ENCODE measurements at places on chromosomes 7 and 10.

DNA sequence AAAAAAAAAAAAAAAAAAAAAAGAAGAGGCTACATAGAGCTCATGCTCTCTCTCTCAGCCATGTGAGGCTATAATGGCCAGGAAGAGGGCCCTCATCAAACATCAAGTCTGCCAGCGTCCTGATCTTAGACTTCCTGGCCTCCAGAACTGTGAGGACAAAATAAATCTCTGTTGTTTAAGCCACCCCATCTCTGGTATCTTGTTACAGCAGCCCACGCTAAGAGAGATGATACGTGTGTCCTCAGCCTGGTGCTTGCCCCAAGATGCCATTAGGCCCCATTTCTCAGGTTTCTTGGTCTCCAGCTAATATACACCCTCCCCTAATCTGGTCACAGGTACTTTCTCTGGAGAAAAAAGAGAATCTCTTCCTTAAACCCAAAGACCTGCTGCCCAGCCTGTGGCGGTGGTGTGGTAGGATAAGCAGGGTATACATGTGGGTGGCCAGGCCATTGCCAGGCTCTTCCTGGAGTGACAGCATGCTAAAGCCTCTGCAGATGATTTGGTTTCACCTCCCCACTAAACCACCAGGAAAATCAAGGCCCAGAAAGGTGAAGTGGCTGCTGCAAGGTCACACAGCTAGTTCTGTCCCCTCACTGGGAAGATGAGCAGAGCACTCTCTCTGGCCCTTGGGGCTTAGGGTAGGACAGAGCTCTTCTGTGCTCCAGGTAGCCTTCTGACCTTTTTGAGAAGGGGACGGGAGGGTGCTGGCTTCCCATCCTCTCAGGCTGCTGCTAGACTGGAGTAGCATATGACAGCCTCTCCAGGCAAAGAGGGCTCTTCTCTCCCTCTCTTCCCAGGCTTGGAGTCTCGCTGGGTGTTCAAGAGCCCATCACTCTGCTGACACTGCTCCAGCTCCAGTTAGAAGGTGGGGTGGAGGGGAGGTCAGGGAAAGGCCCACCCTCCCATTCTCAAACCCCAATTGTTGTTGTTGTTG is 5.2 kb downstream of the SPOCK2 start:
- DNase-seq: no peak

GRCh38 chr10:46104071-46104585 is 58.1 kb upstream of the MSMB start:
- DNase-seq: no peak

- DNase-seq: no peak
Measured at GRCh38 chr7:12244129-12244528, 33.0 kb downstream of the TMEM106B start.

GRCh38 chr10:85604136-85604725 is 762.4 kb downstream of the GRID1 start:
- no peak for DNase-seq

GRCh38 chr7:25858200-25858524 is 293.8 kb upstream of the NFE2L3 start:
- no peak for DNase-seq

GRCh38 chr10:94059178-94059883 is 65.6 kb downstream of the PLCE1 start:
- DNase-seq: no peak

- no peak for DNase-seq
Measured at GRCh38 chr10:77673101-77673500, 35.5 kb upstream of the KCNMA1 start.

- no peak for DNase-seq
Measured at GRCh38 chr10:118565301-118566075, 30.0 kb downstream of the PRLHR start.

DNA sequence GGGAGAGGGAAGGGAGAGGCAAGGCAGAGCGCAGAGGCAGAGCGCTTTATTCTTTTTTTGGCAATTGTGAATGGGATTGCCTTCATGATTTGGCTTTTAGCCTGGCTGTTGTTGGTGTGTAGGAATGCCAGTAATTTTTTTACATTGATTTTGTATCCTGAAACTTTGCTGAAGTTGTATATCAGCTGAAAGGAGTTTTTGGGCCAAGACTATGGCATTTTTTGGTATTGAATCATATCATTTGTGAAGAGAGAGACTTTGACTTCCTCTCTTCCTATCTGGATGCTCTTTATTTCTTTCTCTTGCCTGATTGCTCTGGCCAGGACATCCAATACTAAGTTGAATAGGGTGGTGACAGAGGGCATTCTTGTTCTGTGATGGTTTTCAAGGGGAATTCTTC is 291.3 kb downstream of the REEP3 start:
- no peak for DNase-seq

Data from activated CD4-positive, CD25-positive, alpha-beta regulatory T cell (primary cell).